ENCODE measurements at places on chromosomes 6 and 20.

- DNase-seq, result no peak
These were observed 129.4 kb downstream of the OR2B2 start for GRCh38 chr6:27782748-27783147.

DNA sequence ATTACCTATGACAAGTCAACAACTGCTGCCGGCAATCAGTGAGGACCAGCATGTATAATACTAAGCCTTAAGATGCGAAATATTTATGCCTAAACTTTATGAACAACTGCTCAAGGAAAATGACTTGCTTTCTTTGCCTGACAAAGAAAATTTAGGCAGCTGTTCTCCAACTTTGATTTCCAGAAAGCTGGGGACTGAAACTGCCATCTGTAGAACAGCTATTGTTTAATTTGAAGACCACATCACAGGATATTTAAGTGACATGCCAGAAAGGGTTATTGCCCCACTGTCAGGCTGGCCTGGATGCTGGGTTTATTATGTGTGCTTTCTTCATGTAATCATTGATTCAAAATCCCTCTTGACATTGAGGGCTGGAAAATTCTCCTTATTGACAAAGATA is 153.9 kb upstream of the ENPP5 start:
- no peak for DNase-seq

GRCh38 chr6:168217216-168217879 is 102.2 kb downstream of the DACT2 start:
- DNase-seq, result no peak

DNA sequence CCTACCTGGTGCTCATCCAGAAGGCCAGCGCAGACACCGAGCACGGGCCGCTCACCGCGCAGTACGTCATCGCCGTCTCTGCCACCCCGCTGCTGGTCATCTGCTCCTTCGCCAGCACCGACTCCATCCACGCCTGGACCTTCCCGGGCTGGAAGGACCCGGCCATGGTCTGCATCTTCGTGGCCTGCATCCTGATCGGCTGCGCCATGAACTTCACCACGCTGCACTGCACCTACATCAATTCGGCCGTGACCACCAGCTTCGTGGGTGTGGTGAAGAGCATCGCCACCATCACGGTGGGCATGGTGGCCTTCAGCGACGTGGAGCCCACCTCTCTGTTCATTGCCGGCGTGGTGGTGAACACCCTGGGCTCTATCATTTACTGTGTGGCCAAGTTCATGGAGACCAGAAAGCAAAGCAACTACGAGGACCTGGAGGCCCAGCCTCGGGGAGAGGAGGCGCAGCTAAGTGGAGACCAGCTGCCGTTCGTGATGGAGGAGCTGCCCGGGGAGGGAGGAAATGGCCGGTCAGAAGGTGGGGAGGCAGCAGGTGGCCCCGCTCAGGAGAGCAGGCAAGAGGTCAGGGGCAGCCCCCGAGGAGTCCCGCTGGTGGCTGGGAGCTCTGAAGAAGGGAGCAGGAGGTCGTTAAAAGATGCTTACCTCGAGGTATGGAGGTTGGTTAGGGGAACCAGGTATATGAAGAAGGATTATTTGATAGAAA is 2.0 kb downstream of the SLC35D3 start:
- no peak for DNase-seq

GRCh38 chr6:114342086-114342825 is 567 bp downstream of the HS3ST5 start:
- DNase-seq, result peak; percentile 65

GRCh38 chr6:110738899-110739365 is 76.3 kb downstream of the CDK19 start:
- no peak for DNase-seq

GRCh38 chr20:57708694-57709673 is 831 bp downstream of the PMEPA1 start:
- no peak for DNase-seq

DNA sequence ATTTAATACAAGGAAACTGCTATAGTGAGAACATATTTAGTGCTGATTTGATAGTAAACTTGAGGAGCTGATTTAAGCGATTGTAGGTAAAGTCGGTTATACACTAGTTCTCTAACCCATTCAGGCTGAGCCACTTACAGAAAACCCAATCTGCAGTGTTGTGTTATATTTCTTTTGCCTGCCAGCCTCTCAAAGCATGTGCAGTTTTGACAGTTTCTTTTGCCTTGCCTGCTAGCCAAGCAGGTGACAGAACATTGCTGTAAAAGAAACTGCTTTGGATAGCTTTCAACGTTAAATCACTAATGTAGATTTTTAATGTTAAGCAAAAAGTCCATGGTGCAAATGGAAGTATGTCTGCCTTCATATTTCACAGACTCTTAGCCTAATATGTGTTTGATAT is 982.9 kb downstream of the EYS start:
- no peak for DNase-seq

DNA sequence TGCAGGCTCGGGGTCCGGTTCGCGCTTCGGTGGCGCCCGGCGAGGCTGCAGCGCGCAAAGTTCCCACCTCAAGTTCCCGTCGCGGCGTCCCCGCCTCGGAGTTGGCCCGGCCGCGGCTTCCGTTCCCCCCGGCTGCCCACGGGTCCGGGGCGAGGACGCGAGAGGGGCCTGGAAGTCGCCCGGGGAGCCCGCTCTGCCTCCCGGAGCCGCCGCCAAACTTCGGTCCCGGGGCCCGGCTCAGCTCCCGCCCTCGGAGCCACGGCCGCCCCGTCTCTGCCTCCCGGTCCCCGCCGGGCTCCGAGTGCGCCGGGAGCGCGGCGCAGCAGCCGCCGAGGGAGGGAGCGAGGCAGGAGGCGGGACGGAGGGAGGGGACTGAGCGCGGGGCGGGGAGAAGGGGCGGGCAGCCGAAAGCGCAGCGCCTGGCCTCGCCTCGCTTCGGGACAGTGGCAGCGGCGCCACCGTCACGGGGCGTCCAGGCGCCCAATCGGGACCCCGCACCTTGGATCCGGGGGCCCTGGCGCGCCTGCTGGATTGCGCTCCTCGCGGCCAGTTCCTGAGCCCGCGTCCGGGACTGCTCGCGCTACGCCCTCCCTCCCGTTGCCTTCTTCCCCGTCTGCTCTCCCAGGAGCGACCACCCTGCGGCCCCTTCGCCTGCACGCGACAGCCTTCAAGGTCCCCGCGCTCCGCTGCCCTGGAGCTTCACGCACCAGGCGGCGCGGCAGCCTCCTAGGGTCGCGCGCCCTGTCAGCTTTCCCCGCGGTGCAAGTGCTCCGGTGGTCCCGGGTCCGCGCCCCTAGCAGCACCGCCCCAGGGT is at the start of gene KCNG1:
Gene KCNG1, minus strand, starts transcription at position 305 of the 814 bp plus-strand sequence. CDS start 12,769 bp downstream, outside the sequence.
- DNase-seq, result peak; percentile 18

GRCh38 chr6:125839471-125839870 is 48.7 kb downstream of the NCOA7 start:
- peak; percentile 66 for DNase-seq

- DNase-seq, result no peak
These were observed 205.2 kb downstream of the ERMARD start for GRCh38 chr6:169956580-169956979.

- DNase-seq, result no peak
These were observed 178.1 kb upstream of the MOCS1 start for GRCh38 chr6:40112350-40112749.

- DNase-seq, result no peak
These were observed 321.3 kb upstream of the SPTLC3 start for GRCh38 chr20:12687476-12687875.

- no peak for DNase-seq
These were observed 1152.0 kb downstream of the HACE1 start for GRCh38 chr6:103707596-103708325.

GRCh38 chr6:125853756-125854155 is 63.0 kb downstream of the NCOA7 start:
- DNase-seq, result no peak

DNA sequence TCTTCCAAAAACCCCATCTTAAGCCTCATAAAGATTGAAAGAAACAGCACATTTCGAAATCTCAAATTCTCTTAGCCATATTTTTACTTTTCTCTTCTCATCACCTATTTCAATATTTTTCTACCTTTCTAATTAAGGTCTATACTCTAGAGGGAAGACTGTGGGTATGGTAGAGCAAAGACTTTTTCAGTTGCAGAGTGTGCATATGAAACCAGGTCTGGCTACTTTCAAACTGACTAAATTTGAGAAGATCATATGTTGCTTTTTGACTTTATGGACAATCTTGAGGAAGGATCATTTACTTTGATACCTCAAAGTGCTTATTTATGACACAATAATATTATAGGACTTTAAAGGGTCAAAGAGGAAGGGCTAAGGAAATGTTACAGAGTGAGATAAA is 20.7 kb downstream of the FILIP1 start:
- no peak for DNase-seq

DNA sequence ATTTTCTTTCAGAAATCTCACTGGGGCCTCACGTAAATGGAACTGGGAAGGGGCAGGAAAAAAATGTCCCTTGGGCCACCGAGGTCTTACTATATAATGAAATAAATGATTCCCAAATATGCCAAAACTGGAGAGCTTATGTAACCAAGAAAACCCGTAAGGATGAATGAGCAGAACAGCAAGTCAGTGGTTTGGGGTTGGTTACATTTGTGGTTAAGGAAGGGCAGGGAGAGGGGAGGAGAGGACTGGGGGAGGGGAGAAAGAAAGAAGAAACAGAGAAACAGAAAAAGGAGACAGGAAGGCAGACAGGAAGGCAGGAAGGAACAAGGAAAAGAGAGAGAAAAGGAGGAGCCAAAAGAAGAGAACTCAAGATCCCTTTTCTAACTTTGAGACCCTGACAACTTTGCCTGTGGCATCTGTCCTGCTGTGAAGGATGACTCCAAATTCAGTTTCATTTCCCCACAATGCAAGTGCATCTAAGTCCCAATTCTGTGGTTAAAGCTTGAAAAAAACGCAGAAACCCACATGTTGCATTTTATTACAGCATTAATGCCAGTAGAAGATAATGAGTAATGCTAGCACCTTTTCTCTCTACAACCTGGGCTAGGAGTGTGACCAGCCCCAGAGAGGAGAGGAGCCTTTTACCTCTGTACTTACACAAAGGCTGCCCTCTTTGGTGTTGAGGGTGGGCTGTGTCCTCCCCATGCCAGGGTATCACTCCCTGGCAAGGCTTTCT is 10.8 kb upstream of the ARMC2 start:
- no peak for DNase-seq

DNA sequence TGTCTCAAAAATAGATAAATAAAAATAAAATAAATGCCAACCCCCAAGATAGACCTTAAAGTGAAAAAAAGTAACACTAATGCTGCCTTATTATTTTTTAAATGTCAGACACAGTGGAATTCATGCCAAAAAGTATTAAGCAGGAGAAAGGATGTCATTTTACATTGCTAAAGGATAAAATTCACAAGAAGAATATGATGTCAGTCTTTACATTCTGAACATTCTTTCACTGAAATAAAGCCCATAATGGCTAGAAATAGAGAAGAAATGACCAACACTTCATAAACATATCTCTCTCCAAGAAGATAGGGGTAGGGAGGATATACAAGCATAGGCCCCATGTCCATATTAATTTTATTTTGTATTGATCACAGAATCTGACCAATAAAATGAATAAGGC is 47.4 kb downstream of the SLC23A2 start:
- no peak for DNase-seq

GRCh38 chr6:11621119-11621518 is 83.6 kb downstream of the TMEM170B start:
- no peak for DNase-seq

DNA sequence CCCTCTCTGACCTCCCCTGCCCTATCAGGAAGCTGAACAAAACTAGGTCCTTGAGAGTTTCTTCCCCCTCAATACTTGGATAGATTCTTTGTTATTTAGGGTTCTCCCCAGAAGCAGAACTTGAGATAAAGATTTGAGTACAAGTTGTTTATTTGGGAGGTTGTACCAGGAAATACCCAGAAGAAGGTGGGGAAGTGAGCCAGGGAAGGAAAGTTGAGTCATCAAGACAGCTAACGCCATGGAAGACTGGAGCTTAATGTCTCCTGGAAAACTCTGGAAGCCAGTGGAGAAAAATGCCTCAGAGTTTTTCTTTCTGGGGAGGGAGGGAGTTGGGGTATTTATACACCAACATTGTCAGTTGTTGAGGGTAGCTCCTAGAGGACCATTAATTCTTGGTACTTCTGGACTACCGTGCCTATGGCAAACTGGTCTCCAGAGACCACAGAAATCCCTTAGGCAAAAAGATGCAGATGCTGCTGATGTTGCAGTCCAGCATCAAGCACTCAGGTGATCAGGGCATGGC is 102.6 kb upstream of the ZFP64 start:
- DNase-seq, result no peak

GRCh38 chr6:11460001-11460668 is 77.4 kb upstream of the TMEM170B start:
- no peak for DNase-seq

GRCh38 chr20:60288945-60289344 is 330.7 kb downstream of the CDH26 start:
- DNase-seq, result no peak

- no peak for DNase-seq
These were observed 45.9 kb downstream of the PLAGL1 start for GRCh38 chr6:143961886-143962878.

DNA sequence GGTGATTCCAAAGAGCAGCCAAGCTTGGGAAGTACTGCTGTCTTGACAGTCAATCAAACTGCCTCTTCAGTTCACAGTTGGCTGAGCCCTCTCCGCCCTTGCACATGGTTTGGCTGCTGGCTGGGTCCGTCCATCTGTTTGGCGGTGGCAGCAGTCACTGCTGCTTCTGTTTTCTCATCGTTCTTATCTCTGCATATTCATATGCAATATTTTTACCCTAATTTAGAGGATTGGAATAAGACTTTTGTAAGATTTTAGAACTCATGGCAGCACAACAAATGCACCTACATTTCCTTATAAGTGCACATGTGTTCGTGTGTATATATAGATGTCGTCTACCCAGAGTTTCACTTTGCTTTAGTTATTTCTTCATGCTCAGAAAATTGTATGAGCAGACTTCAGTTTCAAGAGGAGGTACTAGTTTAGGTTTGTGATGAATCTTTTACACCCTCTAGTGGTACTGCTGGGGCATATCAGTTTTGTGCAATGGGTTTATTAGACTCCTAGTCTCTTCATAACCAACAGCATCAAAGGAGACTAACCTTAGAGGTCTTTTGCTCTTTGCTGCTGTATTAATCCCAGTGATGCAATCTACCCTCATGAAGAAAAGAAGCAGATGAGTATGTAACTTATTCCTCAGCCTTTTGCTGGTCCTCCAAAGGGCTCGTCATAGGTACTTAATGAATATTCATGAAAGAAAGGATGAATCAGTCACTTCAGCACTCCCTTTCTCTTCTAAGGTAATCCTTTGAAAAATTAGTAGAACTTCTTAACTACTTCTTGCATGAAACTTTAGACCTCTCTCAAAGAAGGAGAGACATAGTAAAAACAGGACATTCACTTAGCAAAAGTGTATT is 44.3 kb downstream of the KHDC1L start:
- DNase-seq, result peak; percentile 69

GRCh38 chr20:19743640-19743995 is 14.4 kb upstream of the RIN2 start:
- DNase-seq, result no peak

DNA sequence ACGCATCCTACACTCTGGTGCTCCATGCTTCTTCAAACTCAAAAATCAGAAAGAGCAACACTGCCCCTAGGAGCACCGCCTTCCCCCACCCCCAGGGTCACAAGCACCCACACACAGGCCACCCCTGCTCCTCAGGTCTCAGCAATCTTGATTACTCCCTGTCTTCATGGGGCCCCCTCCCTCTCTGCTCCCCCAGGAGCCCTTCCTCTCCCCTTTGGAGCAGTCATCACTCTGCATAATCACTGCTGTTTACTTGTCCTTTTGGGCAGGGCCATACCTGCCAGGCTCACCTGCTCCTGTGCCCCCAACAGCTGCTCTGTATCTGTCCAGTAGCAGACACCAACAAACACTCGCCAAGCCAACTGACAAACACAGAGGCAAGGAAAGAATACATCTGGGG is 7.6 kb upstream of the SYNDIG1 start:
- DNase-seq, result no peak

GRCh38 chr20:11447371-11448100 is 470.2 kb upstream of the BTBD3 start:
- no peak for DNase-seq
